ENCODE measurements at places on chromosomes 6 and 20.

DNA sequence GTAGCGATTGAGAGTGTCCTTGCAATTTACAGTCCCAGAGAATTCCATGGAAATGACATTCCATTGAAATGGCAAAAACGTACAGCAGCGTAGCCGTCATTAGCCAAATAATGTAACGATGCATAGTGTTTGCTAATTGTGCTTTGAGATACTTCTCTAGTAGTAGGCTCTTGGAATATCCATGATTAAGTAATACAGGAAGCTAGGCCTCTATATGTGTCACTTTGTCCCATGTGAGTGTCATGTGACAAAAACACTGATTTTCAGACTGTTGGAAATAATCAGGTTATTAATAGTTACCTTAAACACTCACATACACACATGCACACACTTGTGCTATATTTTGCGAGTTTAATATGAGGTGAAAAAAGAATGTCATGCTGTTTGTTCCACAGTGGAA, 35.2 kb downstream of the SLX4IP start:
- no peak for DNase-seq

DNA sequence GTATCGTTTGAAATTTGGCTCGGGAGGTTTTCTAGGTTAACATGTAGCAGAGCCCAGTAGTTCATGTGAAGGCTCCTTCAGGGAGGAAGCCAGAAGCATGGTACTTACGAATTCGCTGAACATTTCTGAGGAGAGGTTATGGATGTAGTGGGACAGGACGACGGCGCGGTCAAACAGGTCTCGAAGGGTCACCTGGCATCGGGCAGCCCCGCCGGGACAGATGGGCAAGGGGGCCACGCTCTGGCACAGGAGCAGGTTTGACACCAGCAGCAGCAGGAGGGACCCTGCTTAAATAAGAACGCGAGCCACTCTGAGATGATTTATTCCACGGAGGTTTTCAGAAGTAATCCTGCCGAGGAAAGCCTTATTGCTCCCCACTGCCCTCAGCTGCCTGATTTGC, 2.5 kb downstream of the PRL start:
- no peak for DNase-seq

DNA sequence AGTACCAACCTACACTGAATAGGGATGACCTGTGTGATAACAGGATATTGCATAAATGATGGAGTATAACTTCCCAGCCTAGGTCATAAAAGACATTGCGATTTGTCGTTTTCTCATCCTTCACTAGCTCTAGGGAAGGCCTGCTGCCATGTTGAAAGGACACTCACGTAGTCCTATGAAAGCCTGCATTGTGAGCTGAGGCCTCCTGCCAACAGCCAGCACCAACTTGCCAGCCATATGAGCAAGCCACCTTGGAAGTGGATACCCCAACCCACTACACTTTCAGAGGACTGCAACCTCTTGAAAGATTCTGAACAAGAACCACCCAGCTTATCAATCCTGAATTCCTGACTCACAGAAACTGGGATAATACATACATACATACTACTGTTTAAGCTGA, 3.5 kb upstream of the PANK2 start:
- DNase-seq, result no peak

- no peak for DNase-seq
These were observed 69.2 kb downstream of the MYO6 start for GRCh38 chr6:75818098-75818855.

GRCh38 chr20:51560550-51561307, 18.2 kb upstream of the NFATC2 start:
- DNase-seq, result no peak

GRCh38 chr20:1322511-1323245, 6.3 kb downstream of the SDCBP2 start:
- no peak for DNase-seq

DNA sequence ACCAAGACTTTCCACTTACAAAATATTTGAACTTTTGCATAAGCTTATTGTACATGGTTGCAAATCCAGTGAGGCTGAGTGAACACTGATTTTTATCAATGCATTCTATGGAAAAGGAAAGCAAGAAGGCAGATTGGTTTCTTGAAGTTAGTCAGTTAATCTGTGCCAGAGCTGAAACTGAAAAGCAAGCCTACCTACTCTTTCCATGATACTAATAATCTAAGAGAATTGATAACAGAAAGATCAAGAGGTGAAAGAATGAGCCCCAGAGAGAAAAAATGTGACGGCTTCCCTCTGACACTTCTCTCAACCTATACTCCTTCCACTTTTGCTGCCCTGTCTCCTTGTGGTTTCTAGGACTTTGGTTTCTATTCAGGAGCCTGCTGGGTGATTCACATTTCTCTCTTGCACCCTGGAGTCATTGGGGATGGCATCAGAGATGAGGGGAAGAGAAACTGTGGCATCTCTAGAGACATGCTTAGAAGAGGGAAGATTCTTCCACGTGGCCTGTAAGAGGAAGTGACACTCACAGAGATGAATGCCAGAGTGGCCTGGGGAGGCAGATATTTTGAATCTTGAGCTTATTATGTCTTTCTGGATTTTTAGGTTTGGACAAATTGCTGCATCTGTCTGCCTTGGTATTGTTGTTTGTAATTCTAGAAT, 158.6 kb upstream of the RIMS1 start:
- DNase-seq, result no peak

DNA sequence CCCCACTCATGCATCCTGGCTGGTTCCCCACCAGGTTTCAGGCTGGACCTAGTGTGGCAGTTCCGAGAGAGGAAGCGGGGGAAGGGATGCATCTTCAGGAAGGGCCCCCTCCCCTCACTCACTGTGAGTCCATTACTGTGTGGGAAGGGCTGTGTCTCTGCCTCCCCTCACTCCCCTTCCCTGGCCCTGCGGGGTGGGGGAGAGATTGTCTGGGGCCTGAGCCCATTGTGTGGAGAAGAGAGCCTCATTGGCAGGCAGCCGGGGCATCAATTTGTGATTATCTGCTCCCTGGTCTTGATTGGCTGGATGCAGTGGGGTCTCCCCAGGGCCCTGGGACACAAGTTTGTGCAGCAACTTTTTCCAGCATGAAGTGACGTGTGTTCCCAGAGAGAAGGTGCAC, 4.1 kb upstream of the MYT1 start:
- DNase-seq, result no peak

GRCh38 chr6:119856136-119856535, 506.6 kb upstream of the MAN1A1 start:
- no peak for DNase-seq

- DNase-seq, result no peak
These were observed 300.9 kb upstream of the PRDM1 start for GRCh38 chr6:105785066-105785811.

DNA sequence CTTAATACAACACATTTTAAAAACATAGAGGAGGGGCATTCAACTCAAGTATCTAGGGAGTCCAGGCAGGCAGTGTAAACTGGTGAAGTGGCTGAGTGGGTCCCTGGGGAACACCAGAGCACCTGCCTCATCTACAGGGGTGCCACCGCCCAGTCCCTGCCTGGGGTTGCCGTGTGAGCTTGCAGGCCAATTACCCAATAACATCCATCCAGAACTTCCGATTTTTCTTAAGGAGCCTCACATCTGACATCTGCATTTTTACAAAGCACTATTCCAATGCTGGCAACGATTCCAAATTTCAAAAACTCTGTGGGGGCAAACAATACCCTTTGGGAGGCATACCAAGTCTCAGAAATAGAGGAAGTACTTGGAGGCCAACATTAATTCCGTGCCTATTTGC, 288.4 kb upstream of the TSHZ2 start:
- no peak for DNase-seq

GRCh38 chr6:84411060-84411629, 183.7 kb upstream of the CEP162 start:
- no peak for DNase-seq

GRCh38 chr6:90895299-90896074, 308.6 kb upstream of the MAP3K7 start:
- no peak for DNase-seq

GRCh38 chr6:3560211-3560610, 103.4 kb upstream of the SLC22A23 start:
- DNase-seq, result no peak

GRCh38 chr20:58833921-58834320, 16.8 kb downstream of the GNAS-AS1 start:
- no peak for DNase-seq

DNA sequence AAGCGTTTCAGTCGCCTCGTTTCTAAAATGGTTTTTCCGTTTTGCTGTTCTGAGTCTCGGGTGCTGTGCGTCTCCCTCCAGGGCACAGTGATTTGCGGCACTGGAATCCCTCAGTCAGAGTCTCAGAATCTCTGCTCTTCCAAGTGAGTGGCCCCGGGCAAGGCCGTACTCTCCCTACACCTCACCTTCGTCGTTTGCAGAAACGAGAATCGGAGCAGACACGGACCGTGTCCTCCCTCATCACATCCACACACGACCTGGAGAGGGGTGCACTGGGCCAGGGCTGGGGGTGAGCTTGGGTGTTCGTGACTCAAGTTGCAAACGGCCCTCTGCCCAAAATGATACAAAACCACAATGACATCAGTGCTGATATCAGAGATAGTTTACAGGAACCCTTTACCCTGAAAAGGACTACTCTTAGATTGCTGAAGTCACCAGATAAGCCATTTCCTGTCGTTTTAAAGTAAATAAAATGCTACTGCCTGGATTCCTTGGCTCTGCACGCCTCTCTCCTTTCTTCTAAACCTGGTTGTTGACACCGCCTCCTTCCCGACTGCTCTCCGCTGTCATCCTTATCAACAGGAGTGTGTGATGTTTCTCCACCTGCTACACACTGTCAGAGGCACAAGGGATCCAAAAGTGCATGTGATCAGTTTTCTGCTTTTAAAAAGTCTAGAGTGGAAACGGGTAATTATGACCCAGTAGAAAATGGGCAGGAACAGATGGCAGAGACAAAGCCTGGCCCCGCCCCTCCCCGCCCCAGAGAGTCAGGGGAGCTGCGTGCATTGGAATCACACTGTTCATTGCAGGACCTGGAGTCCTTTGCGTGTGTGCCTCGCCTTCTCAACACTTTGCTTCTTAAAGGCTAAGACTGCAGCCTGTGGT, 38.4 kb downstream of the KIF25 start:
- peak; percentile 72 for DNase-seq

- no peak for DNase-seq
These were observed 45.9 kb downstream of the CD164 start for GRCh38 chr6:109336221-109336961.

- DNase-seq, result peak; percentile 35
These were observed 800 bp downstream of the RWDD2A start for GRCh38 chr6:83193747-83194566.

- DNase-seq, result peak; percentile 79
These were observed 1.2 kb downstream of the TGIF2 start for GRCh38 chr20:36574366-36575135.

DNA sequence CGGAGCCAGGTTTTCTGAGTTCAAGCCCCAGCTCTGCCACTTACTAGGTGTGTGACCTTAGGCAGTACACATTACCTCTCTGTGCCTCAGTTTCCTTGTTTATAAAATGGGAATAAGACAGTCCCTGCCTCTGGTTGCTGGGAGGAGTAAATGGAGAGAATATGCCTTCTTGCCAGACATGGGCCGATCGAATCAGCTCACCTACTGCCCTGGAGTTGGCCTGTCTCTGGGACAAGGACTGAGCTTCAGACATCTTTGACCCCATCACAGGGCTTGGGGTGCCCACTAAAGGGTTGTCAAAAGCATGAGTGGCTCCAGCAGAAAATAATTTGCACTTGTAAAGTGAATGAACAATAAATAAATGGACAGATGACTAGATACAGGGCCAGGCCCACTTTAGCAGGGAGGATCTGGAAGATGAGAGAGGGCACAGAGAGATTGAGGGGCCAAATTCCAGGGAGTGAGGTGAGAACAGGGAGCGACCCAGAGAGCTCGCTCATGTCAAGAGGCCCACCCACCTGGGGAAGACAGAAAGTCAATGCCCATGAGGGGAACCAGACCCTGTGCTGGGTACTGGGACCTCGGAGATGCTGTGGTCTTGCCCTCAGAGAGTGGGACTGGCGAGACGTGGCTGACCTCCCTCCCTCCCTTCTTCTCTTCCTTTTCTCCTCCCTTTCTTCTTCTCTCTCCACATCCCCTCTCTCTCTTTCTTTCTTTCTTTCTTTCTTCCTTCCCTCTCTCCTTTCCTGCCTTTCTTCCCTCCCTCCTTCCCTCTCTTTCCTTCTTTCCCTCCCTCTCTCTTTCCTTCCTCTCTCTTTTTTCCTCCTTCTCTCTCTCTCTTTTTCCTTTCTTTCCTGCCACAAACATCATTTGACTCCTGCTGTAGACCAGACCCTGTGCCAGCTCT, 3.9 kb upstream of the BPIFA2 start:
- no peak for DNase-seq

DNA sequence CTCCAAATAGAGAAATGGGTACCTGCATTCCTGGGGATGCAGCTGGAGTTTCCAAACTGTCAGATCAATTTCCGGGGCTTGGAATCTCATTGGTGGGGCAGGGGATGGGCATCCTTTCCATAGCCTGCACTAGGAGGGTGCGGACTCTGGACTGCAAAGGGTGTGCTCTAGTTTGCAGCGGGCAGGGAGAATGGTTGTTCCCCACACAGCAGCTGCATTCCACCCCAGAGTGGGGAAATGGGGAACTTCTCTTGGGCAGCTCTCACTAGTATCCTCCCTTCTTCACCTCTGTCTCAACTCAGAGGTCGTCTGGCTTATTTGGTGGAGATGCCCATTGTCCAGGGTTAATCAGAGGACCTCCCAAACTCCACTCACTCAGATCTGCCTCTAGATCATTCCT, 34.5 kb upstream of the CDKN1A start:
- DNase-seq, result no peak

DNA sequence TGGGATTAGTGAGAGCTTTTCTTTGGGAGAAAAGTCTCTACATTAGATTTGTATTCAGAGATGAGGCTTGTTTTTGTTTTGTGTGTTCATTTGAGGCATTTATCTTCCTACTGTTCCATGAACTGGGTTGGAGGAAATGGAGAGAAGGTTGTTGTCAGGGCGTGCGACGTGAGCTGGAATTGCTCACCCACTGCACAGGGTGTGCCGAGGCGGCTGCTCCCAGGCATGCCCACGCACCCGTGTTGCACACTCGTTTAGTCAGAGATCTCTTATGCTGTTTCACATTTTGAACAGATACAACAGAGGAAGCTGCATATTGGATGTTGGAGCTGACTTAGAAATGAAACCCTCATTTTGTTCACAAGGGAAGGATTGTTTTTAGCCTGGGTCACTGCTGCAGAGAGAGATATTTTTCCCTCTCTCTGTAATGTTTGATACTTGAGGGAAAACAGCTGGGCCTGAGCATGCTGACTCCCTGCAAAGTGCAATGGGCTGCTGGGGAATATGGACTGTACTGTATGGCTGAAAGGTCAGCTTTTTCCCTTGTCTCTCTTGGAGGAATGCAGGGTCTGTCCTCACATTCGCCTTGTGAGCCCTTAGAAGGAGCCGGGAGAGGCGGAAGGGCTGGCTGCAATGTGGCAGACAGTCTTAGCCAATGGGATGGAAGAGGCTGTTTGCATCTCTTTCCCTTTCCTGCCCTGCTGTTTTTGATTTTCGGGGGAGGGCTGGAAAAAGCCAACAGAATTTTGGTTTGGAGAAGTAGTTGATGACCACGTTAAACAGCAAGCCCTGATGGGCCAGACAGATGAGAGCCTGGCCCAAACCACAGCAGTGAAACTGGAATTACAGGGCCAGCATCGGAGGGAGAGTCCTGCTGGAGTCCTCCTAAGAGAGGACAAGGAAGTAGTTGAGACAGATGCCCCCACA, 170.8 kb downstream of the SASH1 start:
- DNase-seq, result no peak

- DNase-seq, result no peak
These were observed 66.7 kb upstream of the TOP1 start for GRCh38 chr20:40961686-40962640.

- DNase-seq, result no peak
These were observed 35.0 kb upstream of the SGK1 start for GRCh38 chr6:134352786-134353480.
